NCI-H774 (cell line): ENCODE measurements at places on chromosomes 1 and 21.

DNA sequence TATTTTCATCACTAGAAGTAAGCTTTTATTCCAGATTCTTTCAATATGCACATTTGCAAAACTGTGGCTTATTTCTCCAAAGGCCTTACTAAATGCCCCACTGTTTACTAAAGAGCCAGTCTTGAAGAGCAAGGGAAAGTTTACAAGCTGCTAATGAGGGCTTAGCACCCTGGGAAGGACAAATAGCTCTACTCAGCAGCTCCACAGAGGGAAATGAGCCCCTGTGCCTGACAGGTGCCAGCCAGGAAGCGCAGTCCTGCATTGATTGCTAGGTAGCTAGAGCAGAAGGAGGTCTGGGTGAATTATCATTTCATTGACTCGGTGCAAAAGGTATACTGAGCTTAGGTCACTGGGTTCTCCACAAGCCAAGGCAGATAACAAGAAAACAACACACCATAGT is 307.0 kb downstream of the SETD4 start:
- no peak for DNase-seq

DNA sequence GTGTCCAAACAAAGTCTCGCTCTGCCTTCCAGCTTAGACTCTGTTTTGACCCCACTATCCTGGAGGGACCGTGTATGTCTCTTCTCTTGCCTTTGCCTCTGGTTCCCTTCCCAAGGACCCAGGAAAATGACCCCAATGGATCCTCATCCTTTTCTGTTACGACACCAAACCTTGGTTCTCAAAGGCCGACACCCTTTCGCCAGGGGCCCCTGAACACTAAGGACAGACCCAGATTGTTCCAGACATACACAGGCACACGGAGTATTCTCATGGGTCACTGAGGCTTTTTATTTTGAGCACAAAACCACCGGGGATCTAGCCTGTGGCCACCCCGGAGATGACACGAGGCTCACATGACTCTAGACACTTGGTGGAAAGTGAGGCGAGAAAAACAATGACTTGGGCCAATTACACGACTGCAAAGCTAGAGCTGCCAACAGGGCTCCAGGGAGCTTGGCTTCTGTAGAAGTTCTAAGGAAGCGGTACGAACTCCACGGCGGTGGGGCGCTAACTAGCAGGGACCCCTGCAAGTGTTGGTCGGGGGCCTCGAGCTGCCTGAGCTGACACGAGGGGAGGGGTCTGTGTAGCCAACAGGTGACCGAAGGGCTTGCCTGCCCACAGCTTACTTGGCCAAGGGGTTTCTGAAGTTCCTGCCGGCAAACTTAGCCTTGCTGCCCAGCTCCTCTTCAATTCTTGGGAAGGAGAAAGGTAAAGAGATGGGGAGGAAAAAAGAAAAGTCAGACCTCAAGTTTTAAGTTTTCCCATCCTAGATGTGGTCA is 17.6 kb downstream of the ENO1 start:
- no peak for DNase-seq

DNA sequence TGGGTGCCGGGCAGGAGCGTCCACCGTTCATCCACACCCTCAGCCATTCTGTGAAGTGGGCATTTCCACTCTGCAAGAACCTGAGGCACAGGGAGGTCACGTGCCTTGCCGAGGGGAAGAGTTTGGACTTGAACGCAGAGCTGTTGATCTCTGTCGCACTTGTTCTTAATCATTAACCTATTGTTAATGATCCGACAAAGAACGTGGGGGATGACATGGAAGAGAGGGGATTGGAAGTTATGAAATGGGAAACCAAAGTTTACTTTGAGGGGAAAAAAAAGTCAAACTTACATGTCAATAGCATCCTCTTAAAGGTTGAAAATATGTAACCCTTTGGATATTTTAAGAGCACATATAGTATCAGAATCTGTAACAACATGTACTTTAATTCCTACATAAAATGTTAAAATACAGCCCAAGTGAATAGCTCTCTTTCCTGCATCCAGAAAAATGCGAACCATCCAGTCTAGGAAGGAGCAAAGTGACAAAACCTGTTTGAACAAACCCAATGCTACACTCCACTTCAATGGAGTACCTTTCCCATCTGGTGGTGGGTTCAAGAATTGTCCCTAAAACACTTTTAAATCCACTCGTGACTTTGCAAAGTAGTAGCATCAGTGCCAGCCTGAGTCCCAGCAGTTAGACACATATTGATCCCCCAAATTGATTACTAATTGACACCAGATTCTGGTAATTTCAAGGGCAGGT is 75.5 kb downstream of the SETD4 start:
- DNase-seq = no peak

DNA sequence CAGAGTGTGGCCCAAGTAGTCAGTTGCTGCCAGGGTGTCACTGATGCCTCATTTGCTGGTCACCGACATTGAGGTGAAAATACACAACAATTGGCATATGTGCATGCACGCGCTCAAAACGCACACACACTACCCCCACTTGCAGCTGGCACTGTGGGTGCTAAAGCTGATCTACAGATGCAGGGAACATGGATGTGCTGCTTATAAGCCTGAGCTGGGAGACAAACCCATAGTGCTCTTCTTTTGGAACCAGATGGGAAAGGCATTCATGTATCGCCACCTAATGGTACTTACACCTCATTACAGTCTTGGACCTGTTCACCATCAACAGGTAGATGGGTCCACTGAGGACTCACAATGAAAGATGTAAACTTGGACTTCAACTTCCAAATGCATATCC is 70.3 kb upstream of the CAMK1G start:
- peak; percentile 52 for DNase-seq

GRCh38 chr1:41532206-41532975 is 47.9 kb upstream of the EDN2 start:
- no peak for DNase-seq

- no peak for DNase-seq
Observed at GRCh38 chr21:42042651-42043050, 28.5 kb upstream of the UMODL1 start.

DNA sequence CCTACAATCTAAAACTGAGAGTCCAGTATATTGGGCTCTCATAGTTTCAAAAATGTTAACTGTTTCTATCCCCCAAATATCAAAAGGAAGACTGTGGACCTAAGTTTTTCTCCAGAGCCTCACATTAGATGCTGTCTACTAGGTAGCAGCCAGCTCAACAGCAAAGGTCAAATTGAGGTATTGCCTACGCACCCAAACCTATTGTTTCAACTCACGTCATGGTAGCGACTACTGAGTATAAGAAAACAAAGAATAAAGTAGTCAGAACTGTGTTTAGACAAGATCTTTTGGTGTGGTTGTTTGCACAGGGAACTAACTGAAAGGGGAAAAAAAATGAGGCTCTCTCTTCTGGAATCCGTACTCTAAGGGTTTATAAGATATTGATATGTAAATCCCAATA is 173.2 kb downstream of the LBR start:
- DNase-seq = no peak
